ENCODE measurements at places on chromosomes 7 and 10. TPM values are rescaled to one million over a fixed set of nuclear protein-coding genes. Genes with fewer than 3 reads are reported as not detected.

Gene NME8
- not detected for total RNA-seq

Gene UCN3
- not detected for total RNA-seq

Gene TMEM213
- not detected for total RNA-seq

Gene ARPC1A
- total RNA-seq, result 334 TPM

Gene ALOX5
- total RNA-seq, result not detected

Gene MYO1G
- 0.11 TPM for total RNA-seq

Gene CPVL
- total RNA-seq, result 1.4 TPM

Gene PPP2R2D
- 29.3 TPM for total RNA-seq

Gene PRDX3
- total RNA-seq, result 245 TPM

Gene EGR2
- total RNA-seq, result 1.6 TPM

Gene COL26A1
- total RNA-seq, result not detected

Gene NCOA4
- 157 TPM for total RNA-seq

Gene TMEM236
- 0.11 TPM for total RNA-seq

Gene MSMB
- total RNA-seq, result not detected

Gene CYP2W1
- not detected for total RNA-seq

Gene LFNG
- total RNA-seq, result 6.1 TPM

Gene SLC26A4
- total RNA-seq, result 0.44 TPM

Gene PLEKHA1
- total RNA-seq, result 11.9 TPM

Gene KCNH2
- total RNA-seq, result 4.4 TPM

Gene SPDYE2B
- not detected for total RNA-seq

Gene PNLIP
- total RNA-seq, result not detected

Gene DKK1
- 421 TPM for total RNA-seq

Gene HABP2
- total RNA-seq, result not detected

Gene CTAGE4
- total RNA-seq, result not detected

Gene NODAL
- not detected for total RNA-seq

Gene LYZL1
- not detected for total RNA-seq

Gene CYP2C19
- total RNA-seq, result not detected

Gene CALHM1
- not detected for total RNA-seq

Gene LRIT1
- total RNA-seq, result not detected

Gene BTBD16
- total RNA-seq, result not detected

Gene UFSP1
- 9.9 TPM for total RNA-seq

Gene AKR1D1
- total RNA-seq, result not detected

Gene SPRN
- total RNA-seq, result 0.50 TPM

Gene C10orf67
- 0.11 TPM for total RNA-seq

Gene SNX10
- 4.9 TPM for total RNA-seq

Gene CLDN3
- 0.12 TPM for total RNA-seq

Gene TOMM7
- total RNA-seq, result 119 TPM
